Activated CD4-positive, alpha-beta T cell treated with anti-CD3 and anti-CD28 coated beads for 48 hours (primary cell): ENCODE measurements at places on chromosomes 13 and 19.

- no peak for DNase-seq
These were observed 273.1 kb downstream of the PCDH20 start for GRCh38 chr13:61142506-61142905.

DNA sequence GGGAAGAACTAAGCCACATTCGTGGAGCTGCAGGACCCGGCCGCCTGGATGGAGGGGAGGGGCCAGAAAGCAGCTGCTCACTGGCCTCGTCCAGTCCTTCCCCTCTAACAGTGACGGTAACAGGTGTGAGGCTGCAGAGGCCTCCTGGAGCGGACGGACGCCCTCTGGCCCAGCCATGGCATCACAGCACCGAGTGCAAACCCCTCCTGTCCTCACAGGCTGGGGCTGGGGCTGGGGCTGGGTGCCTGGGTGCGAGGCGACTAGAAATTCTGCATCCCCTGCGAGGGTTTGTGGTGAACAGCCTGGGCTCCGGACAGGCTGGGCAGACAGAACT is 3.6 kb downstream of the MICOS13 start:
- DNase-seq, result no peak

- no peak for DNase-seq
These were observed 29.1 kb upstream of the ZNF714 start for GRCh38 chr19:21052902-21053301.

- DNase-seq, result no peak
These were observed 462.5 kb downstream of the KLF5 start for GRCh38 chr13:73521290-73521624.

DNA sequence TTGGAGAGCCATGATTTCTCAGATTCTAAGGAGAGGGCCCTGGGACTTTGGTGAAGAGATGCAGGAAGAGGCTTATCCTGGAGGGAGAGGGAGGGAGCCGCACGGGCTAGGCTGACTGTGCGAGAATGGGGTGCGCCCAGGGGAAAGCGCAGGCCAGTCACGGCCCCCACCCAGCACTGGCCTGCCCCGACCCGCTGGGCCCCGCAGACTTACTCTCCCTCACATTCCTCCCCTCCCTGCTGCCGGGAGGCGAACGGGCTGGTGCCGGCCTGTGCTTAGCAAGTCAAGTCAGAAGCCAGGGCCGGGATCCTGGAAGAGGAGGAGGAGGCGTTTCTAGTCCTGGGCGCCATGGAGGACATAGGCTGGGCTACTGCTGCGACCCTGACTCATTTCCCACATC is 120.0 kb downstream of the CRYL1 start:
- no peak for DNase-seq

DNA sequence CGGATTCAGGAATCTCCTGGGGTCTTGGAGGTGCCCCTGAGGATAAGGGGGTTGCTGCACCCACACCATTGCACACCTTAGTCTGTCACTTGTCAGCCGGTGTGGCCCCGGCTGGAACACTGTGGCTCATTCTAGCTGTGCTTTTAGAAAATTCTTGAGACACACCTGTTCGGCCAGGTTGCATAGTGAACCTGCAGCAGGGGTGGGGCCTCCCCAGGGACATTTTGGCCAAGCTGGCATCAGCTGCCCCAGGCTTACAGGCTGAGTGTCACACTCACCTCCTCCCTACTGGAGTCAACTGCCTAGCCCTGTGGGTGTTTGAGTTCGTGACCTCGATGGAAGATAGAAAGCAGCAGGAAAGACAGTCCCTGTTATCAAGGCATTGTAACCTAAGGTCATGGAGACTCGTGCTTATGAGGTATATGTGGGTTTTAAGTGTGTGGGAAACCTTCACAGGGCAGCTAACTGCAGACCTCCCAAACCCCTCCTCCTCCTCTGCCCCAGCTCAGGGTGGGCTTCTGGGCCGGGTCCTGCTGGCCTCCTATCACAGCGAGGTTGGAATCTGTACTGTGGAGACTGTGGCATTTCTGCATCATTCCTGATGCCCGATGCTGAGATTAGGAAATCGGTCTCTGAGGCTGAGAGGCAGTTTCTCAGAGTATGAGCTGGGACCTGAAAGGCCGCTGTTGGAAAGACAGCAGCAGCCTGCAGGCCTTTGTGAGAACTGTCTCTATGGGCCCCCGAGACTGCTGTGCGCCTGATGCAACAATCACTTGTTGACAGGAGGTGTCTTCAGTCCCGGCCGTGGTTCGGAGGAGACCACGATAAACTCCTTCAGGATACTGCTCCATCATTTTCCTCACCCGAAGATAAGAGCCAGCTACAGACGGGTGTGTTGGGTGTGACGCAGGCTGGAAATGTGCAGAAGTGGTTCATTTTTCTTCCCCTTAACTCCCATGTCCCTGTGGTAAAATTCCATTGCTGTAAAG is 72.2 kb downstream of the ATP11A start:
- no peak for DNase-seq

GRCh38 chr13:73631411-73631810 is 502.8 kb downstream of the KLF12 start:
- DNase-seq, result no peak

GRCh38 chr19:46824890-46825730 is 25.5 kb downstream of the AP2S1 start:
- no peak for DNase-seq

- DNase-seq, result no peak
These were observed 373.8 kb upstream of the ARGLU1 start for GRCh38 chr13:106941779-106942178.

- no peak for DNase-seq
These were observed 505 bp downstream of the ZSWIM4 start for GRCh38 chr19:13795595-13796300.

DNA sequence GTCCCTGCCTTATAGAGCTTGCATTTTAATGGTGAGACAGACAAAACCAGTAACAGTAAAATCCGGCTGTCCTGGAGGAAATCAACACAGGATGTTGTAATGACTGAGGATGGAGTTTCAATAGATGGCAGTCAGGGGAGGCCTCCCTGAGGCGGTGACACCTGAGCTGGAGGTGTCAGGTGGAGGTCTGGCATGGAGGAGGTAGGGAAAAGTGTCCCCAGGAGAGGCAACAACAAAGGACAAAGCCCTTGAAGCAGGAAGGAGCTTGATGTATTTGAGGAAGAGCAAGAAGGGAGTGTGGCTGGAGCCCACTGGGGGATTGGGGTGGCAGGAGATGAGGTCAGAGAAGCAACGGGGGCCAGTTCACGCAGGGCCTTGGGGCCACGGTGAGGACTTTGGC is 7.8 kb downstream of the GRIN2D start:
- DNase-seq, result no peak

DNA sequence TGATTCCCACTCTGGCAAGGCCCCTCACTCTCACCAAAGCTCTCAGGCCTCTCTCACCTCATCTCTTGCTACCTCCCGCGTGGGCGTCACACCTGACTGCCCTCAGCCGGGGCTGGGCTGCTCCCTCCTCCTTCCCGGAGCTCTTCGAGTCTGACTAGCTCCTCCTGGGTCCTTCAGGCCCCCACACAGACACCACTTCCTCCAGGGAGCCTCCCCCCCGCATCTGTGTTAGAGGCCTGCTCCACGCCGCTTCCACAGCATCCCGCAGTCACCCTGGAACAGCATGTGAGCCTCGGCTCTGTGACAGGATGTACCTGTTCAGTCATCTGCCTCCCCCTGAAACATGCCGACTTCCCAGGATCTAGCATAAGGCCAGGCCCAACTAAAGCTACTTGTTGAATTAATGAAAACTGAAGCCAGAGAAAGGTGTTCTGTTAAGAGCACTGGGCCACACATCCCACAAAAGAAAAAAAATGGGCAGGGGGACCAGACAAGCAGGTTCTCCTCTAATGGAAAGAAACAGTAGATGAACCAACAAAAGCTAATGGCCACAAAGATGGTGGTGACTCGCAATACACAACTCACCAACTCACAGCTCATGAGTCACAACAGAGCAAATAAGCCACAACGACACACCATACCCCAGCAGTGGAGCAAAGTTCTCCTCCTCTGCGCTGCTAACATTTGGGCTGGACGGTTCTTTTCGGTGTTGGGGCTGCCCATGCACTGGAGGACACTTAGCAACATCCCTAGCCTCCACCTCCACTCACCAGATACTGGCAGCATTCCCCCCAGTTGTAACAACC is 3.0 kb downstream of the PPP6R1 start:
- DNase-seq, result peak; percentile 75

DNA sequence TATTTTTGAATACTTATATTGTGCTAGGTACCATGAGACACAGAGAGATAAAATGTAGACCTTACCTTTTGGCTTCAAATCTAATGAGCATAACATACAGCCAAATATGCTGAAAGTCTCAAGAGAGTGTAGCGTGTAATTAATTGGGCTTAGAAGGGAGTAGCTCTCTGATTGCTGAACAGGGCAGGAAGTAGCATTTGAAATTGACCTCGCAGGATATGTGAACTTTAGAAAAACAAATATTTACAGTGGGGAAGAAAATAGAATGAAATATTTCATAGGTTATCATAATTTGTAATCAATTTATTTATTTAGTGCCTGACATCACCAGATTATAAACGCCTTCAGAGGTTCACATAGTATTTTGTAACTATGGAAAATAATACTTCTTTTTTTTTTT is 327.1 kb downstream of the RFC3 start:
- DNase-seq, result no peak

GRCh38 chr13:92390217-92390616 is 836.4 kb upstream of the GPC6 start:
- DNase-seq, result no peak

DNA sequence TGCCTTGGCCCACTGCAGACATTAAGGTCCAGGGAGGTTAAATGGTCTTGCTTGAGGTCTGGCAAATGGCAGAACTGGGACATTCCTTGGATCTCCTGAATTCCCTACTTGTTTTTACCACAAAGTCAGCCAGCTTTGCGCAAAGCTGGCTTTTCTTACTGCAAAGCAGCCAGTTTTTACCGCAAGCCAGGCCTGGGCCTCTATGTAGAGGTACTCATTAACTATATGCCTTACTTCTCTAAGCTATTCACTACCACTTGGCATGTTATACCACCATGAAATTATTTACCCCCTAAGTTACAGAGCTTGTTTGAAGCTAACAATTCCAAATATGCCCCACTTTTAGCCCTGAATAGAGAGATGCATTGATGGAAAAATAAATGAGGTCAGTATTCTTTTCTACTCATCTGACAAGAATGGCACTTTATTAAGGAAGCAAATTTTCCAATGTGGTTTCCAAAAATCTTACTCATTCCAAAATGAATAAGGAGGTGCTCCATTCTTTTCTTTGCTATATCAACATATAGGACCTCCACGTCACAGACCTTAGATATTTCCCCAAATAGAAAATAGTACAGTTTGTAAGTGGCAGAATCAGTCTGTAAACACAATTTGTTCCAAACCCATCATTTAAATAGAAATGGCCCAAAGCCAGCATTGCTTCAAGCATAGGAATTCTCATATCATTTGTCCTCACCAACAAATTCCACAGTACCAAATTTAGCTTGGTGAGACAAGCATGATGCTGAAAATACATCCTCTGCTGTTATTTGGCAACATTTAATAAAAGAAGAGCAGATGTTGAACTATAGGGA is 143.9 kb upstream of the TSC22D1 start:
- no peak for DNase-seq
